IMR-90 (cell line): ENCODE measurements at places on chromosomes 11 and 22. TPM values are rescaled to one million over a fixed set of nuclear protein-coding genes. Genes with fewer than 3 reads are reported as not detected.

Gene FAM83F
- not detected in 2 replicates for total RNA-seq

Gene DENND6B
- 0.36 and 0.56 TPM in 2 replicates for total RNA-seq

Gene SYT7
- total RNA-seq, result under 0.01 TPM in 1 of 2 replicates, not detected in the other

Gene DEPDC7
- 9.7 TPM in 2 replicates for total RNA-seq

Gene DGAT2
- 2.2 and 2.3 TPM in 2 replicates for total RNA-seq

Gene RTN4R
- 0.18 and 0.28 TPM in 2 replicates for total RNA-seq

Gene C11orf97
- not detected in 2 replicates for total RNA-seq

Gene TRPM5
- not detected in 2 replicates for total RNA-seq

Gene TEX54
- not detected in 2 replicates for total RNA-seq

Gene TCN1
- total RNA-seq, result not detected in 2 replicates

Gene NXPE4
- total RNA-seq, result not detected in 2 replicates

Gene OTOG
- not detected in 2 replicates for total RNA-seq

Gene OR8B12
- not detected in 2 replicates for total RNA-seq

GRCh38 chr22:30033137-30033536, 47.1 kb upstream of the HORMAD2 start:
- DNase-seq, result no peak

- peak; percentile 71 for DNase-seq
Observed at GRCh38 chr22:19287076-19287707, 4.3 kb downstream of the CLTCL1 start.

- no peak for DNase-seq
Observed at GRCh38 chr11:79663017-79663416, 222.2 kb upstream of the TENM4 start.

DNA sequence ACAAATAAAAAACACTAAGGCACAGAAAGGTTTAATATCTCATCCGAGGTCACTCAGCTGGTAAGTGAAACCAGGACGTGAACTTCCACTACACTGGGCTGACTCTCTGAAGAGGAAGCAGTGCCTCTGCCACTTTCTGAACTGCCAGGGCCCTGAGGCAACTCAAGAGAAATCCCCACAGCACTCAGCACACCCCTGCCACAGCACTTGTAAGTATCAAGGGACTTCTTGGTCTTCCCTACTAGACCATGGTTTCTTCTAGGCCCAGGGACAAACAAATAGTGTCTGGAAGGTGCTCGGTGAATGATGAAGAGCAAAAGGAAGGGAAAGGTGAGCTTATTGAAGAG, 49.7 kb downstream of the RPL27A start:
- no peak for DNase-seq

- DNase-seq, result no peak
Observed at GRCh38 chr11:3178349-3178748, 13.2 kb upstream of the OSBPL5 start.

DNA sequence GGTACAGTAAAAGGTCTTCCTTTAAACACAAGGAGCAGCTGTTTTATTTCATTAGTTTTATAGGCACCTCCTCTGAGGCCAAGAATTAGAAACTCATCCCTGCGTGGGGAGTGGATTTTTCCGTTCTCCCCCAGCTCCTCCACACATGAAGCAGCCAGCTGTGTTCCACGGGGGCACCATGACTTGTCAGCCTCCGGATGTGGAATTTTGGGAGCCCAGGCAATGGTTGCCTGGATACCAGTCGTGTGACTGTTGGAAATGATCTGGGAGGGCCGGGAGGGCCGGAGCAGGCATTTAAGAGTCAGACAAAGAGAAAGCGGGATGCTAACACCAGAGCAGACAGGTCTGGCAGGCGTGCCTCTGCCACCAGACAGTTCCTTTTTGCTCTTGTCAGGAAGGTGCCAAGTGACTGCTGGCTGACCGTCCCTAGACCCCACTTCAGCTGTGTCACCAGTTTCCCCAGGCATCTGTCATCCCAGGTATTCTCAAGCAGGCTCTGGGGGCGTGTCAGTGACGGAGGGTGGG, 15.9 kb upstream of the CDC42EP2 start:
- DNase-seq, result peak; percentile 81

DNA sequence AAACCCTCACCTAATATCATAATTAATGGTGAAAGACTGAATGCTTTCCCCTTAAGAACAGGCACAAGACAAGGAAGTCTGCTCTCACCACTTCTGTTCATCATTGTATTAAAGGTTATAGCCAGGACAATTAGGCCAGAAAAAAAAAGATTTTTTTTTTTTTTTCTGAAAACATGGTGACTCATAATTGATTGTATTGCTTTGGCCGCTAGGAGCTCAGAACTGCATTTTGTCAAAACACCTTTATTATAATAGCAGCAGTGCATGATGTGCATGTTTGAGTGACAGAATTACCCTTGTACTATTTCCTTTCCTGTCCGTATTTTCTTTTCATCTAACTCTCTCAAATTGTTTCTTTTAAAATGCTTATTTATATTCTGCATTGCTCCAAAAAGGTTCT, 98.1 kb downstream of the RNF169 start:
- DNase-seq, result no peak

- DNase-seq, result no peak
Observed at GRCh38 chr11:72642043-72642883, 32.0 kb downstream of the PDE2A start.

- DNase-seq, result no peak
Observed at GRCh38 chr22:33789690-33790253, 130.5 kb downstream of the LARGE1 start.

- DNase-seq, result no peak
Observed at GRCh38 chr11:133656082-133656635, 123.9 kb upstream of the OPCML start.

DNA sequence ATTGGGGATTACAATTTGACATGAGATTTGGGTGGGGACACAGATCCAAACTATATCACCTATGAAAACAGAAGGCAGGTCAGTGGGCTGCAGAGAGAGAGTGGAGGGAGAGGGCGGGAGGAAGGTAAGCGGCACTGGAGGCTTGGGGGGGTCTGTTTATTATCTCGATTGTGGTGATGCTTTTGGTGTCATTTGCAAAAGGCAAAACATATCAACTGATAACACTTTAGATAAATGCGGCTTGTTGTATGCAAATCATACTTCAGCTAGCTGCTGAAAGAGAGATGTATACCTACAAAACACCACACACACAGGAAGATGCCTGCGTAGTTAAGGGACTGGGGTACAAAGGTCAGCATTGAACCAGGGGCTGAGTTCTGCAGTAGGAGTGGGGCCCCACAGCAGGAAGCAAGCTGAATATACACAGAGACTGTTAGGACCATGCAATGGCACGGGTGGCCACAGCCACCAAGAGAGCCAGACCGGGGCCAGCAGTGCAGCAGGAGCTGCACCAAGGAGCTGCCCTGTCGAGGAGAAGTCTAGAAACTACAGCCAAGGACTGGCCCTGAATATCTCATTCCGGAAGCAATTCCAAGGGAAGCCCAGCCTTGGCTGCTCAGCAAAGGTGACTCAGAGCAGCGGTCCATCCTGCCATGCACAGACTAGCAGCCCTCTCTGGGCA, 23.8 kb upstream of the TOLLIP start:
- no peak for DNase-seq

DNA sequence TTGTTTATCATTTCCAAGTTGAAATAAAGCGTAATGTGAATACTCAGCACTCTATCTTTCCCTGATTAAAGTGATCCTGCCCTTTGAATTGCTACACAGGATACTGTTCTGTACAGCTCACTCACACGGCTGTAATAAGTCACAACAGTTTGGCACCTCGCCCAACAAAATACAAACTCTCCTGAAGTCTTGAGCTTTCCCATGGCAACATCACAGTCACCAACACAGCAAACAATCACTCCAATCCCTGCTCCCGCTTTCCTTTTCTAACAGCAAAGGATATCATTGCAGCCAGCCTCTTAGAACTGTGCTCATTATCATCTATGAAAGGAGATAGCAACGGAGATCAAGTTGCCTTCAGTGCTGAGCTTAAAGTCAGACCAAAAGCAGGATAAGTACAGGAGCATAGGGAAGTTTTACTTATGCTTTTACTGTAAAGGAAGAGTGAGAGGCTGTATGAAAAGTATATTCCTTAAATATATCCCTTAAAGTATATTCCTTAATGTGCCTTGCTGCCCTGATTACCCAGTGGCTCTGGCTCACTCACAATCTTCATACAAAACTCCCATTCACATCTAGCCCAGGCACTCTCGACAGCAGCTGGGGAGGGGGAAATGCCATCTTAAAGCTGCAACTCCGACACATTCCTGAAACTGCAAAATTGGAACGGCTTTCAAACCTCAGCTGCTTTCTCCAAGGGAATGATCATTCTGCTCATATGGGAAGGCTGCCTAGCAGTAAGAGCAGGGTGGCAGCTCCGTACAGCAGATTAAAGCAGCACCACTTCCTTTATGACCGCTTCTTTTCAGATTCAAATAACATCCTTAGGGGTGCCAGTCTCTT, 35.8 kb downstream of the MAML2 start:
- DNase-seq, result peak; percentile 99

DNA sequence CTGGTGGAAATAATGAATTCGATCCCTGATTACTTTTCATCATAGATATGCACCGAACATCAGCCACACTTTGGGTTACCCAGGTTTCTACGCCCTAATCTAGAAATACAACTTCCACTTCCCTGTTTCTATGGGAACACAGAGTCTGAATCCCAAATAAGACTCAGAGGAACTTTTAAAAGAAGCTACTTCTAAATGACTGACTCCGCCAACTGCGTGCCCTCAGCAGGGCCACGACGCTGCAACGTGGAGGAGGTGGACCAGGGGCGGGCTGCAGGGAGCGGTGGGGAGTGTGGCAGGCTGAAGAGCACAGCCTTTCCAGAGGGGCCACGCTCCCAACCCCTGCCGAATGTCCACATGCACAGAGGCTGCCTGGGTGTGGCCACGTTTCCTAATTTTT, 304.0 kb downstream of the SHANK2 start:
- no peak for DNase-seq

DNA sequence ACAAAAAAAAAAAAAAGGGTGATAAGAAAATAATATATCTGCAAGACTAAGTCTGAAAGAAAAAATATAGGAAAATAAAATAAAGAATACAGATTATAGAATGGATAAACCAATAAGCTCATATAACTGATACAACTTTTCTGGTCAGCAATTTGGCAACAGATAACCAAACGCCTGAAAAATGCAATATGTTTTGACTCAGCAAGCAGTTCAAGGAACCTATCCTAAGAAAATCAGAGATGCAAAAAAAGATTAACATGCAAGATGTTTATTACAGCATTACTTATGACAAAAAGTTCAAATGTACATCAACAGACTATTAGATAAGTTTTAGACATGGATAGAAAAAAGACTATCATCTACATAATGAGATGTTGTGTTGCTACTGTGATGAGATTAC, 27.1 kb upstream of the GAB2 start:
- DNase-seq, result no peak

DNA sequence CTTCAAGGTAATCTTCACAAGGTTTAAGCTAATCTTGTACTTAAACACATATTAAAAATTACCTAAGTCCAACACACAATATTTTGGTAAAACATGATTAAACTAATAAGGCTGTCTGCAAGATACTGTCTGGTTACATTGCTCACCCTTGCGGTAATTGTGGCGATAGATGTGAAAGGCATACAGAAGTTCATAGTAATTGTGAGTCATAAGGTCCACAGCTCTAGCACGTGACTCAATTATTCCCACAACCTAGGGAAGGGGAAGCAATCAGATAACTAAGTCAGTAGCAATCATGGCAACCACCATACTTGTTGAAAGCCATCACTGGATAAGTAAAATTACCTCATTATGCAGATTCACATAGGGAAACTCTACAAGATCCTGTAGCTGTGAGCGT, 30.5 kb upstream of the FNBP4 start:
- peak; percentile 89 for DNase-seq

DNA sequence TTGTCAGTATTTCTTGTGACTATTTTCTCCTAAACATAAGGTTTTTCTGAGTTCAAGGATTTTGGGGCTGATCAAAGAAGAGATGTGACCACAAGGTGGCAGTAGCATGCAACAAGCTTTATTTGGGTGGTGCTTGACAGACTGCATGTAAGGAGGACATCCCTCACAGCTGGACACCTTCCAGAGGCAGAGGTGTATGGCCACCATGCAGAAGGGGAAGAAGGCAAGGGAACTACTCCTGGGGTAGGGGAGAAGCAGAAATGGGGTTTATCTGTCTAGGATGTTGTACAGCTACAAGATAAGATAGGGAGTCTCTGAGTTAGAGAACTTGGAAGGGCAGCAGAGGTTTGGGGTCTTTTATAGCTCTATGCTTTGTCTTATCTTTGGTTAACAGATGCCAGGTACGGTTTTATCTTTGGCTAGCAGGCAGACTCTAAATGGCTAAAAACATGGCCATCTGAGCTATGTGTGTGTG, 5.1 kb upstream of the BIRC2 start:
- DNase-seq, result peak; percentile 87

GRCh38 chr22:46286941-46287872, 9.5 kb upstream of the GTSE1 start:
- no peak for DNase-seq

- DNase-seq, result peak; percentile 85
Observed at GRCh38 chr11:123478352-123478987, 48.4 kb downstream of the GRAMD1B start.

- no peak for DNase-seq
Observed at GRCh38 chr11:65842144-65842543, 8.4 kb downstream of the SNX32 start.

DNA sequence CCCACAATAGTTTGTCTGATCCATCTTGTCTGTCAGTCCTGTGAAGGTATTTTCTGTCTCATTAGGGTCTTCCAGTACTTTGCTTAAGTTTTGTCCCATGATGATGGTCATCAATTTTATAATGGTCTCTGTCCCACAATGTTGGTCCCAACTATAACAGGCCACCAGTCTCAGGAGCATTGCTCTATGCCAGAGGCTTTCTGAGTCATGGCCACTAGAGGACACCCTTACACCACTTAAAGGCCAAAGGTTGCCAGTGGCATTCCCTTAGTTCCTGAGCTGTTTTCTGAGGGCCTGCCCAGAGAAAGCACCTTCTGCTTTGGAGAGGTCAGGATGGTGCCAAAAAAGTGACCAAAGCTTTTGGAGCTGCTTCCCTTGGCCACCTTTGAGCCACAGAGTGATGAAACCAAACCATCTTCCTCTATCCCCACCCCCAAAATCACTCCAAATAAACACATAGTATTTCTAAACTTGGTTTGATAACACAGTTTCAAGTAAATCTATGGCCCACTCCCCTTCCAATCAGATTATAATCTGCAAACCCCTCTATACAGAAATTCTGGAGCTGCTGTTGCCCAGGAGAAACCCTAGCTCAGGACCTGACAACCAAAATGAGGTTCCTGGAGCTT, 19.3 kb downstream of the EIF3F start:
- peak; percentile 71 for DNase-seq

GRCh38 chr11:9664276-9665171, 647 bp downstream of the SWAP70 start:
- DNase-seq, result peak; percentile 34
